ENCODE measurements at places on chromosomes 4 and X. TPM values are rescaled to one million over a fixed set of nuclear protein-coding genes. Genes with fewer than 3 reads are reported as not detected.

SPP1 gene
- not detected for total RNA-seq

ADH1B gene
- not detected for total RNA-seq

MAGEA12 gene
- not detected for total RNA-seq

HSFX4 gene
- total RNA-seq, result not detected

CT47B1 gene
- not detected for total RNA-seq

PPP1R2C gene
- not detected for total RNA-seq

RBPJ gene
- total RNA-seq, result 61.1 TPM

S100G gene
- not detected for total RNA-seq

CT45A10 gene
- not detected for total RNA-seq

ABLIM2 gene
- total RNA-seq, result not detected

KIF4A gene
- 43.4 TPM for total RNA-seq

CETN2 gene
- total RNA-seq, result 15.6 TPM

GSX2 gene
- total RNA-seq, result not detected

DGAT2L6 gene
- not detected for total RNA-seq

FANCB gene
- 23.7 TPM for total RNA-seq

AFF2 gene
- total RNA-seq, result 106 TPM

PAGE2 gene
- total RNA-seq, result not detected

ARHGAP6 gene
- total RNA-seq, result not detected

MAGEB1 gene
- total RNA-seq, result not detected

PLXNB3 gene
- total RNA-seq, result not detected

PAGE5 gene
- not detected for total RNA-seq

WDR45 gene
- total RNA-seq, result 46.2 TPM

PWWP3B gene
- not detected for total RNA-seq

BTC gene
- total RNA-seq, result not detected

ARHGAP10 gene
- 0.24 TPM for total RNA-seq

HS6ST2 gene
- not detected for total RNA-seq

C1QTNF7 gene
- not detected for total RNA-seq

SSX3 gene
- not detected for total RNA-seq

CFAP99 gene
- total RNA-seq, result not detected

SLITRK4 gene
- total RNA-seq, result not detected

MAGEA10 gene
- not detected for total RNA-seq

ITIH6 gene
- not detected for total RNA-seq

PROM1 gene
- total RNA-seq, result not detected

CCDC120 gene
- total RNA-seq, result 3.6 TPM

SPOCK3 gene
- total RNA-seq, result not detected

UBL4A gene
- total RNA-seq, result 49.7 TPM

ERAS gene
- 0.30 TPM for total RNA-seq

TASL gene
- total RNA-seq, result not detected

VCX3A gene
- total RNA-seq, result not detected

TMPRSS11B gene
- total RNA-seq, result not detected

KIT gene
- total RNA-seq, result not detected

FAM149A gene
- total RNA-seq, result not detected
